ENCODE measurements at places on chromosomes 4 and X.

DNA sequence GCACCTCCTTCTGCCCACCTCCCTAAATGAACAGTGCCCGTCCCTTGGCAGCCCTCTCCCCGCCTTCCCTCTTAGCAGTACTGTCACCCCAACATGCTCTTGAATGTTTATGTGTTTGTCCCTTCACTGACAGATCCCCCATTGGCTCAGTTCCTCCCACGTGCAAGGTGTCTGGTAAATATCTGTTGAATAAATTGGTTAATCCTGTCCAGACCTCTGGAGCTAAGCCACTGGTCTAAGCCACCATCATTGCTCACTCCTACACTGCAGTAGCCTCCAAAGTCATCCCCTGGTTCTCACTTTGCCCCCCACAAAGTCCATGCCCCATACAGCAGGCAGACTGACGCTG lies 26.1 kb upstream of the MAN2B2 start:
- DNase-seq, result no peak

- DNase-seq, result no peak
Observed at GRCh38 chr4:74114234-74114633, 15.2 kb upstream of the CXCL2 start.

GRCh38 chr4:3521621-3522325 lies 10.4 kb downstream of the LRPAP1 start:
- no peak for DNase-seq

GRCh38 chr4:15003401-15003890 lies 1.2 kb downstream of the CPEB2 start:
- peak; percentile 71 for DNase-seq

- peak; percentile 23 for DNase-seq
Observed at GRCh38 chr4:128068918-128069317, 7.8 kb downstream of the LARP1B start.

GRCh38 chr4:76058302-76058701 lies 16.2 kb upstream of the ART3 start:
- no peak for DNase-seq

Data from activated CD4-positive, alpha-beta memory T cell treated with anti-CD3 and anti-CD28 coated beads for 36 hours (primary cell).